ENCODE measurements at places on chromosomes 3 and 15. TPM values are rescaled to one million over a fixed set of nuclear protein-coding genes. Genes with fewer than 3 reads are reported as not detected.

DNA sequence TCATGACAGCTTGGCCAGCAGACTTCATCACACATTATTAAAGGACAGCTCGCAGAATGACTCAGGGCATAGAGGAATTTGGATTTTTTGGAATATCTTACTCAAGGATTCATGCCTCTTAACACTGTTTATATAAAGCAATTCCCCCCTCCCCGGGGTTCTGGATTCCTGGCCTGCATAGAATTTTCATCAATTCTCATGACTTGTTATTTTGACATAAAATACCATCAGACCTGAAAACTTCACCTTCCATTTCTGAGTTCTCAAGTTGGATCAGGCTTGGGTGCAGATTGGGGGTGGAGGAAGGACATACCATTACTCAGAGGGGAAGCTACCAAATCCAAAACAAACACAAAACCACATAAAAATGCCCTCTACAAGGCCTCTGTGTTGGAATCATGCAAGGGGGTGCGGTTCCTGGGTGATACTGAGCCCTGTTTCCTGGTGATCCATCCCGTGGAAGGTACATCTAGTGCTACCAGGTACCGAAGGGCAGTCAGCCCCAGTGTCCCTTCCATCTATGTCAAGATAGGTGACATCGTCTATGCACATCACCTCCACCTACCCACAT, 95.3 kb downstream of the DAPK2 start:
- DNase-seq = no peak

DNA sequence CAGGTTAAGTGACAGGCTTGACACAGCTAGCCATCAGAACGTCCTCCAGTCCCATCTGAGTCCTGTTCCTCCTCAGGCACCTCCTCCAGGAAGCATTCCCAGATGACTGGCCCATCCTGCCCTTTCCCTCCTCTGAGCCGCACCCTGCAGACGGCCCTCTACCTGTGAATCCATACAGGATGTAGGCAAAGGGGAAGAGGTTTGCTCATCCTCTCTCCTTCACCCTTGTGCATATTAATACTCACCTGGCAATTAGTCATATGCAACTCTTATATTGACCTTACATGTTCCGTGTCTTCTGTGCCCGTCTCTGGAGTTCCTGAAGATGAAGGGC, 61.9 kb downstream of the SMAD3 start:
- no peak for DNase-seq

GRCh38 chr3:8420612-8421011, 81.0 kb upstream of the LMCD1 start:
- DNase-seq = no peak

DNA sequence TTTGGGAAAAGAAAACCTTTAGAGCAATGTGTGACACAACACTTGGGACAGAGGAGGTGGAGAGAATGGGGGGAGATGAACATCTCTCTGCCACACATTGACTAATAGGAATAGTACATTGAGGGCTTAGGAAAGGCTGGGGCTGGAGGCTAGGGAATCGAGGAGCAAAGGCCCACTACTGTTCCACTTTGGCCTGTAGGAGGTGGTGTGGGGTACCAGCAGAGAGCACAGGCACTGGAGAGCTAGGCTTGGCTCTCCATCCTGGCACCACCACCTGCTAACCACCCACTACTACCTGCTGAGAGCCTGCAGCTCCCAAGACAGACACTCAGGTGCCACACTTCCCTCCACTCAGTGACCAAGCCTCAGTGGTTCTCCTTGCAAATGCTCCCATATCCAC, 19.4 kb downstream of the CCDC32 start:
- DNase-seq = no peak

DNA sequence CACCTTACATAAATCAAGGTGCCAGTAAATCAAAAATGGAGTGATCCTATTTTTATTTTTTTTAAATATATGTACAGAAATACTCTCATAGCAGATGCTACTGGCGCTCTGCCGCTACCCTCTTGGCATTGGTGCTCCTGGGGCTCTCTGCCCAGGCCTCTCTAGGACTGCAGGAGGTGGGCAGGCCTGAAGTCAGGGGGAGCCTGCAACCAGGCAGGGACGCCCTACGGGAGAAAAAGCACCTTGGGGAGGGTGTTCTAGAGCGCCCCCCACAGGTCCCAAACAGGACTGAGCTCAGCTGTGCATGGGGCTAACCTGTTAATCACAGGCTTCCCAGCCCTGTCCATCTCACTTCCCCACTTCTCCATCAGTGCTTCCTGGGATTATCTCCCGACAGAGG, 192.5 kb downstream of the SHQ1 start:
- no peak for DNase-seq

DNA sequence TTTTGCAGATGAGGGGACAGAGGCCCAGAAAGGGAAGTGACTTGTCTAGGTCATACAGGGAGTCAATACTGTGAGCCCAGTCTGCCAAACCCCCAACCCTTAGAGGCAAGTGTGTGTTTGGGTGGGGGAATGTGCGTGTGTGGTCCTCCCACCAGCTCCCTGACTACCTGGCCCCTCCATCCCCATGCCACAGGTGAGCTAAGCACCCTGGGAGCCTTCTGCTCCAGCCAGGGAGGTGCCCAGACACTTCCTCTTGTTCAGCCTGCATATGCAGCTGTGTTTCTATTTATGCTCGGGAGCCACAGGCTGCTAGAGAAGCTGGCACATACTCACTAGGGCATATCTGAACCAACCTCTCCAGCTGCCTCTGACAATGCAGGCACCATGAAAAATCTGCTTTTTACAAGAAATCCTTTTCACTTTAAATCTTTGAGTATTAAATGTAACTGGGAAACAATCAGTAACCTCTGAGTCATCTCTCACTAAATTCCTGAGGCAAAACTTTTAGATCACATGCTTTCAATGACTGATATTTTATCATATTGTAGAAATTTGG, 20.7 kb downstream of the TBC1D2B start:
- no peak for DNase-seq

GRCh38 chr3:123447749-123448517, 957 bp downstream of the ADCY5 start:
- DNase-seq = no peak

DNA sequence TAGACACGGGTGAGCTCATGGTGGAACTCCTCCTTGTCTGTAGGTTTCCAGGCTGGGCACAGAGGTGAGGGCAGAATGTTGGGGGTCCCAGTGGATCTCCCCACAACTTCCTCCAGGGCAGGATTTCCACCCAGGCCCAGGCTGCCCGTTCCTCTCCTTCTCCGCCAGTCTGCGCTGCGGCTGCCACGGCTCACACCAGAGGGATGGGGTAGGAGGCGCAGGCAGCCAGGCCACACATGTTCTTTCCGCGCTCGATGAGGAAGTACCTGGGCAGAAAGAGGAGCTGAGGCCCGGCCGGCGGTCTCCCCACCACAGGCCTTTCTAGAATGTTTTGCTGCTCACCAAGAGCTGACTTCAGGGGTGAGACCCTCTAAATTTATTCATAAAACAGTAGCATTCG, 22.9 kb downstream of the CTSH start:
- DNase-seq = no peak

GRCh38 chr3:90015688-90016356, 908.4 kb downstream of the EPHA3 start:
- DNase-seq = no peak

DNA sequence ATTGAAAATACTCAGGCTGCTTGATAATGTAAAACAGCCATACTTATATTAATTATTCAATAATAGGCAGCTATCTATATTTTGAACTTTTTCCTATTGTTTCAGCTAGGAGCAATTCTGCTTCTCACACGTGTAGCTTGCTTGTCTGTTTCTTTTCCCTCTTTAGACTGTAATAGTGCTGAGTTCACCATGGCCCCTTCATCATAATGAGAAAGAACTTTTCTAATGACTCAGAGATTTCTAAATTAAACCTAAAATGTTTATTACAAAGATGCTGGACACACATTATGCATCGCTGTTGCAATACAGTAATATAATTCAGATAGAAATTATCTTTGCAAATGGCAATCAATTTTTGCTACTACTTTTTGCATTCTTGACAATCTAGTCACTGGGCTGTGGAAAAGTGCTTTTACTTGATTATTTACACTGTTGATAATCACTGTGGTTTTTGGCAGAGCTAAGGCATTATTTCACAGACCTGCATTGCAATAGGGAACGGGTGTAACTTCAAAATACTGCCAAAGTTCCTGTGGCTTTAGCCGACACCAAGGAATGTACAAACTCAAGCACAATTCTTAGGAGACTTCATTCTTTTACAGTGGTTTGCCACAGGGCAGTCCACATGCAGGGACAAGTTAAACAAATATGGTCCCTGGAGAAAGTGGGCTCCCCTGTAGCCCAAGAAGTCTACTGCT, 281.0 kb upstream of the TBL1XR1 start:
- peak; percentile 99 for DNase-seq

- no peak for DNase-seq
Observed at GRCh38 chr15:68695061-68695595, 116.3 kb downstream of the CORO2B start.

DNA sequence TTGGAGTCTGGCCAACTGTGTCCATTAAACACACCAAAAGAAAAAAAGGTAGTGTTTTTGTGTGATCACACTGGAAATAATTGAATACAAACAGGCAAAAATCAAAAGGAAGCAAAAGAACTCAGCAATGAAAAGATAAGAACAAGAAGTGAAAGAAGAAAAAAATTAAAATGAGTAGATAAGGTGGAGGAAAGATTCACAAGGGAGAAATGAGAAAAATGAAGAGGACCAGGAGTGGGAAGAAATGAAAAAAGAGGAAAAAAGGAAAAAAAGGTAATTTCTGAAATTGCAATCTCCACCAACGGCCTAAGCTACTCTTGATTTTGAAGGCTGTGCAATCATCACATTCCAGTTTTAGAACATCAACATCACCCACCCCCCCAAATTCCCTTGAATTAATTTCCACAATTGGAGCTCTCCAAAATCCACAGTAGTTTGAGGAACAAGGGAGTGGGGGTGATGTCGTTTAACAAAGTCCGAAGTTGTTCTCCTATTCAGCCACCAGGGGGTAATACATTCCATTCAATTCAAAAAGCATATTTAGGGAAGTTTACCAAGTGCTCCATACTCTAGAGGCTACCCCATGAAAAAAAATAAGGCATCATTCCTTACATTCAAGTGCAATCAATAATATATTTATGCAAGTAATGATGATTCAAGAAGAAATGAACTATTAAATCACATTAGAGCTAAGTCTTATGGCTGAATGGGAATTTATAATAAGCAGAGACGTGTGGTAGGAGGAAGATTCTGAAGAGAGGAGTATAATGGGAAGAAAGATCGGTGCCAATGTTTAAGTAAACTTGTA, 37.4 kb downstream of the ZNF860 start:
- peak; percentile 61 for DNase-seq

GRCh38 chr3:188400494-188401243, 246.7 kb downstream of the LPP start:
- no peak for DNase-seq

DNA sequence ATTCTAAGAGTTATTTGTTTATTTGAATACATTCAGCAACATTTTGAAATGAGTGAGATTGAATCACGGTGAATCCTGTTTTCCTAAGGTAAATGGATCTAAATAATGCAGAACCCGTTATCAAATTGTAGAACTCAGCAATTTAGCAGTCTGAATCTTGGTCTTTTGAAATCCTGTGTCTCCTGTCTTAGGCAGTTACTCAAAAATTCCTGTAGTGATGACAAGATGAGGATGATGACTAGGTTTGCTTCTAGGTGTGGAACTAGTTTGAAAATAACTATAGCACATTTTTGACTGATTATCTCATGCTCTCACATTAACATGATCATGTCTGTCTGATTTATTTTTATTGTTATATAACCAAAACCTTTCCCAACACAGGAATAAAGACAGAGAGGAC, 115.0 kb downstream of the RAP2B start:
- no peak for DNase-seq

DNA sequence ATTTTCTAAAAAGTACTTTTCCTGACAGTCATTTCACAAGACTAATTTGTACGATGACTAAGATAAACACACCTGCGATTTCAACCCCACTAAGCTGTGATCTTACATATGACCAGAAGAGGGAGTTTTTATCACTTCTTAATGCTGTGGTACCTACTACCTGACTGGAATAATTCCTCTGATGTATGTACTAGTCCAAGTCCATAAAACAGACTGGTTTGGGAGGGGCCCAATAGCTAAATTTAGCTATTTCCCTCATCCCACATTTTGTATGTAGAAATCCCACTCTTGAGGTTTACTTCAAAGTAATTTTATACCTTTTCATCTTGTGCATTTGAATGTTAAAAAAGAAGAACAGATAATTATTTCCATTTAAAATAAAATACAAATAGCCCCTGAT, 49.7 kb upstream of the SCAANT1 start:
- DNase-seq = peak; percentile 40

GRCh38 chr3:116423374-116423773, 21.9 kb downstream of the LSAMP start:
- no peak for DNase-seq

- DNase-seq = no peak
Observed at GRCh38 chr15:100565591-100565990, 36.4 kb downstream of the LINS1 start.

- no peak for DNase-seq
Observed at GRCh38 chr15:100103828-100104227, 237.9 kb downstream of the ADAMTS17 start.

GRCh38 chr3:39181408-39182335, 10.7 kb downstream of the XIRP1 start:
- DNase-seq = no peak

GRCh38 chr3:45547764-45548680, 46.5 kb upstream of the LIMD1 start:
- DNase-seq = peak; percentile 47

DNA sequence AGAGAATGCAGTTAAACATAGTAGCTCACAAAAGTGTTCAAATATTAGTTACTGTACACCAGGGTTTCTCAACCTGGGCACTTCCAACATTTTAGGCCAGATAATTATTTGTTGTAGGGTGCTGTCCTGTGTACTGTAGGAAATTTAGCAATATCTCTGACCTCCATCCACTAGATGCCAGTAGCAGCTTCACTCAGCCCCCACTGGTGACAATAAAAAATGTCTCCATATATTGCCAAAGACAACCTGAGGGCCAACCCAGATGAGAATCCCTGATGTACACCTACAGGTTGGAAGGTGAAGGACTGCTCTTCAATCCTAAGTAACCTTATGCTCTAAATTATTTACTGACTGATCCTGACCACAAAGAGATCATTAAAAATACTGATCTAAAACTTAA, 32.5 kb downstream of the DCUN1D1 start:
- no peak for DNase-seq

- no peak for DNase-seq
Observed at GRCh38 chr15:62324382-62324781, 159.3 kb upstream of the C2CD4B start.

- no peak for DNase-seq
Observed at GRCh38 chr15:74304431-74304830, 63.0 kb downstream of the CYP11A1 start.

Gene EPHB1
- 1.7 TPM for polyA plus RNA-seq

Gene CYP8B1
- polyA plus RNA-seq = not detected

Gene TM4SF18
- not detected for polyA plus RNA-seq

Gene ZNF197
- polyA plus RNA-seq = 13.0 TPM

Gene RETNLB
- not detected for polyA plus RNA-seq

Gene MORC1
- not detected for polyA plus RNA-seq

Gene LSMEM2
- 18.1 TPM for polyA plus RNA-seq

Gene ZNF774
- 2.1 TPM for polyA plus RNA-seq

Gene ADGRG7
- 49.4 TPM for polyA plus RNA-seq

Gene CPEB1
- polyA plus RNA-seq = 0.86 TPM
